Urothelium cell line (cell line): ENCODE measurements at places on chromosomes 5 and 9.

GRCh38 chr5:174990909-174991308 is 266.5 kb downstream of the MSX2 start:
- DNase-seq: no peak

- no peak for DNase-seq
Observed at GRCh38 chr9:404234-404633, 189.6 kb downstream of the DOCK8 start.

DNA sequence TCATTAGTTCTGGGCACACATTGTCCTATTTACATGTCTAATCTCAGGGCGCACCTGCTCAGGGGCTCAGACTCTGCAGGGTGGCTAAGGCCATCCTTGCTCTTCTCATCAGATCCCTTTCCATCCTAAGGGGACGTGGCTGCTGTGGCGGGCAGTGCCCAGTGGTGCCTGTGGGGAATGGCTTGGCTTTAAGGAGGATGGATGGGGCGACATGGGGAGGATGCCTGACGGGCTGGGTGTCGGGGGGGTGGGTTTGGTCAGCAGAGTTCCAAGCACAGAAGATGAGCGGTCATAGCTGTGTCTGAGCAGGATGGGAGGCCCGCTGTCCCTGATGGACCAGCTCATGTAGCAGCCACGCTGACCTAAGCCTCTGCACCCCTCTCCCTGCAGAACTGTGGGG is 40.9 kb upstream of the SUSD3 start:
- no peak for DNase-seq

DNA sequence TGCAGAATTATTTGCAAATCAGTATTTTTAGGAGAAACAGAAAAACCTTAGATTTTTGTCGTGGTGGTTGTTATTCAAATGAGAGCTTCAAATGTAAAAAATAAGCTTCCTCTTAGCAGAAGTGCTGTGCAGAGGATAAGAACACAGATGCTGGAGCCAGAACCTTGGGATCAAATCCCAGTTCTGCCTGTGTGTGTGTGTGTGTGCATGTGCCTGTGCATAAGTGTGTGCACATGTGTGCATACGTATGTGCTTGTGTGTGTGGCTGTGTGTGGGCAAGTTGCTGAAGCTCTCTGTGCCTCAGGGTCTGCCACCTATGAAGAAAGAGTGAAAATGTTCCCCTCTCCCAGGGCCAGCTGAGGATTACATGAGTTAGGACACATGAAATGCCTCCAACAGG is 8.6 kb downstream of the DAP start:
- DNase-seq: no peak

- DNase-seq: no peak
Observed at GRCh38 chr9:82148901-82149461, 160.4 kb downstream of the SPATA31D1 start.

- no peak for DNase-seq
Observed at GRCh38 chr9:34521406-34522045, 1.3 kb downstream of the ENHO start.

- no peak for DNase-seq
Observed at GRCh38 chr5:68458416-68459021, 243.0 kb downstream of the PIK3R1 start.

DNA sequence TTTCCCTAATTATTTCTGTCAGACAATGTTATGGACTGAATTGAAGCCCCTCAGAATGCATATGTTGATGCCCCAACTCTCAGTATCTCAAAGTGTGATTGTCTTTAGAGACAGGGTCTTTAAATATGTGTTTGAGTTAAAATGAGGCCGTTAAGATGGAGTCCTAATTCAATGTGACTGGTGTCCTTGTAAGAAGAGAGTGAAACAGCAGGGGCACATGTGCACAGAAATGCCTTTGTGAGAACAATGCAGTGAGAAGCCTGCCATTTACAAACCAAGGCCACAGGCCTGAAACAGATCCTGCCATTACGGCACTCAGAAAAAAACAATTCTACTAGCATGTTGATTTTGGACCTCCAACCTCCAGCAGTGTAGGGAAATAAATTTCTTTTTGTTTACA is 483.0 kb upstream of the DMAC1 start:
- DNase-seq: no peak

GRCh38 chr9:124858330-124859046 is 3.3 kb downstream of the RPL35 start:
- no peak for DNase-seq

DNA sequence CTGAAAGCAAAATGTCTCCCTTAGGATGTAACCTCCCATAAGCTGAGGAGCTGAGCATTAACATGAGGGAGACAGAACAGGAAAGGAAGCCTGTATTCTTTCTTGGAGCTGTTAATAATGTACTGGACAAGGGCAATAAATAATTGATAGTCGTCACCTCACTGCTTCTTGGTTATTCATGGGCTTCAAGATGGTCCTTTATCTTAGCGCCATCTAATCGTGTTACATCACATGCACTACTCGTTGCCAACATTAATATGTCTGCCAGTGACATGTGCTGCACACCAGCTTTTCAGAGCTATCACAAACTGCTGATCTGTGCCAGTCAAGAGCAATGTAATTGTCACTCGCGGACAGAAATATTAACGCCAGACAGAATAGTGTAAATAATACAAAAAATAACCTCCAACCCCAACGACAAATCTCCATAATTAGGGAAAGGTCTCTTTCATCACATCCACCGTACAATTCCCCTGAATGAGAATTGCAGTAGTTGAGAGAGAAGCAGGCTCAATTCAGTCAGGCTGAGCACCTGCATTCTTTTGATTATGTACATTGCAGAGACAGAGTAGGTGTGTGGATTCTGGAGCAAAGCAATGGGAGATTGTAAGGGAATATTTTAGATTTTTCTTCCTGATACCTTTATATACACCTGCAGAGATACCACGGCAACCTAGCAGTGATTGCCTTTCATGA is 267.1 kb downstream of the SPATA31D1 start:
- DNase-seq: no peak

DNA sequence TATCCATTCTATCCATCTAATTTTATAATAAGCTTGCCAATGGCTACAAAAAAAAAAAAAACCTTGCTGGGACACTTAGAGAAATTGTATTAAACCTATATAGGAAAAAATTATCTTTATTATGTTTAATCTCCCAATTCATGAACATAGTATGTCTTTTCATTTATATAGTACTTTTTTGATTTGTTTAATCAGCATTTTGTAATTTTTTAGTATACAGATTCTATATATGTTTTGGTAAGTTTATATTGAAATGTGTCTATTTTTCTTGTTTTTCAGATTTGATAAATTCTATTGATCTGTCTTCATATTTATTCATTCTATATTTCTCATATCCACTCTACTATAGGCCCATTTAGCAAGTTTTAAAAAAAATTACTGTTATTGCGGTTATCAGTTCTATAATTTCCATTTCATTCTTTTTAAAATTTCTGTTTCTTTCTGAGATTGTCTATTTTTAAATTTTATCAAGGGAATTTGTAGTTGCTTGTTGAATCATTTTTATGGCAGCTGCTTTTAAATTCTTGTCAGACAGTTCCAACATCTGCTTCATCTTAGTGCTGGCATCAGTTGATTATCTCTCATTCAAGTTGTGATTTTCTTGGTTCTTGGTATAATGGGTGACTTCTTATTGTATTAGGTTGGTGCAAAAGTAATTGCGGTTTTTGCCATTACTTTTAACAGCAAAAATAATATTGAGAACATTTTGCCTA is 170.1 kb upstream of the S1PR3 start:
- no peak for DNase-seq

DNA sequence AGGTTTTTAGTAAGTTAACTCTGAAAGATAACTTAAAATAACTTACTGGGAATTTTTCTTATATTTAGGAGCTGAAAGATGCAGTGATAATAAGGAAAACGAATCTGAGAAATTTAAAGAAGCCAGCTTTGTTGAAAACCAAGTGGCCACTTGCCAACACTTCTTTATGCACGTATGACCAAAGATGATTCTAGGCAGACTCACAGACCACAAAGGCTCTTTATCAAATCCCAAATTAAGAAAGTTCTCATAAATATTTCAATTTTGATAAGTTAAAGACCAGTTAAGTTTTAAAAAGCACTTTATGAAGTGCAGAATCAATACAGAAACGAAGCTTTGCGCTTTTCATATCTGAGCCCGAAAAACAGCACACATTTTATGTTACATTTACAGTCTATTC is 1.5 kb downstream of the AFF4 start:
- no peak for DNase-seq

- DNase-seq: no peak
Observed at GRCh38 chr9:13186091-13186490, 93.4 kb downstream of the MPDZ start.

- no peak for DNase-seq
Observed at GRCh38 chr5:12870872-12871539, 966.8 kb upstream of the CTNND2 start.

DNA sequence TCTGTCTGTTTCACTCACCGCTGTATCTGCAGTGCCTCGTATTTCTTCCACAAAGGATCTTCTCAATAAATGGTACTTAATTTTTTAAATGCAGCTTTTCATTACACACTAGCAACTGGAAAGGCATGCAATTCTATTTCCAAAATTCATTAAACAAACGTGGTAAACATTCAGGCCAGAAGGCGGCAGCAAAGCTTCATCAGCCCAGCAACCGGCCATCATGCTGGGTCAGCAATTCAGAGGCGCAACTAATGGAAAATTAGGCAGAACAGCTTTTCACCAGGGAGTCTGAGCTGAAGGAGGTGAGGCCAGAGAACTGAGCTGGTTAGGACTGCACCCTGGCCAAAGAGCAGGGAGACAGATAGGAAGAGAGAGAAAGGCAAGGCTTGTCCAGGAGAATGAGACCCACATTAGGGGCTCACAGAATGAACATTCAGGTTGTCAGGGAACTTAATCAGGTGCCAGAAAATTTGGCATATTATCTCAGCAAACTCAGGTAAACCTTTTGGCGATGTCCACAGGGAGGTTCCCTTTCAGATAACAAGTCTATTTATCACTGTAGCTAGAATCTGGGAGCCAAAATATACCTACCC is 17.7 kb upstream of the RNF180 start:
- DNase-seq: peak; percentile 65

GRCh38 chr5:25964009-25964372 is 1074.4 kb downstream of the CDH9 start:
- no peak for DNase-seq

DNA sequence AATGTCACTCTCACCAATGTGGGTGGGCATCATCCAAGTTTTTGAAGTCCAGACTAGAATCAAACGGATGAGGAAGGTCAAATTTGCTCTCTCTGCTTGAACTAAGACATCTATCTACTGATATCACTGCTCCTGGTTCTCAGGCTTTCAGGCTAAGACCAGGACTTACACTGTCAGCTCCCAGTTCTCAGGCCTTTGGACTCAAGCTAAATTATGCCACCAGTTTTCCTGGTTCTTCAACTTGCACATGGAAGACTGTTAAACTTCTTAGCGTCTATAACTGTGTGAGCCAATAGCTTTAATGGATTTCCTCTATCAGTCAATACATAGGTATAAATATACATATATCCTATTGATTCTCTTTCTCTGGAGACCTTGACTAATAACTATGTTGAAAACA is 35.3 kb downstream of the LYRM7 start:
- no peak for DNase-seq

GRCh38 chr5:143564417-143564816 is 160.9 kb upstream of the NR3C1 start:
- no peak for DNase-seq

DNA sequence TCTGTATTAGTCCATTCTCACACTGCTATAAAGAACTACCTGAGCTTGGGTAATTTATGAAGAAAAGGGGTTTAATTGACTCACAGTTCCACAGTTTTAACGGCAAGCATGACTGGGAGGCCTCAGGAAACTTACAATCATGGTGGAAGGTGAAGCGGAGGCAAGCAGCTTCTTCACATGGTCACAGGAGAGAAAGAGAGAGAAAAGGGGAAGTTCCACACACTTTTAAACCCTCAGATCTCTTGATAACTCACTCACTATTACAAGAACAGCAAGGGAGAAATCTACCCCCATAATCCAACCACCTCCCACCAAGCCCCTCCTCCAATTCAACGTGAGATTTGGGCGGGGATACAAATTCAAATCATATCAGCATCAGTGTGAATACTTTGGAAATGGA is 133.4 kb upstream of the SLC30A5 start:
- DNase-seq: no peak

- DNase-seq: no peak
Observed at GRCh38 chr9:4829969-4830368, 37.2 kb downstream of the RCL1 start.

GRCh38 chr5:42718591-42718990 is 38.0 kb upstream of the CCDC152 start:
- DNase-seq: peak; percentile 45
